ENCODE measurements at places on chromosomes 7 and 10. TPM values are rescaled to one million over a fixed set of nuclear protein-coding genes. Genes with fewer than 3 reads are reported as not detected.
A peak's percentile ranks its signal among the peaks of the same experiment; 100 is the strongest.

Gene RBM28
- 26.4 TPM for total RNA-seq

DNA sequence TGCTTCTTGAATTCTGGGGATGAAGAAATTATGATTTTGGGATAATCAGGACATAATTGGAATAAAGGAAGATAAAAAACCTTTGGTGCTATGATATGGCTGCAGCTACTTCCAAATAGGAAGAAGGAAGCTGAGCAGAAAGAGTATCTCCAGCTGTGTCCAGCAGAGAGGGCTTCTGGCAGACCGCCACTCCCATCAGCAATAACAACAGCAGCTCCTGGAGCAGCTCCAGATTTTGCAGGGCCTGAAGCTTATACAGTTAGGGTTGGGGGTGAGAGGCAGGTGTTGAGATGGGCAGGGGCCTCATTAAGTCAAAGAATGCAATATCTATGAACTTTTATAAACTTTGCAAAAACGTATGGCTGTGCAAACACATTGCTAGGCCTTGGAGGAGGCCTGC lies 62.3 kb downstream of the C10orf120 start:
- DNase-seq, result peak; percentile 5

DNA sequence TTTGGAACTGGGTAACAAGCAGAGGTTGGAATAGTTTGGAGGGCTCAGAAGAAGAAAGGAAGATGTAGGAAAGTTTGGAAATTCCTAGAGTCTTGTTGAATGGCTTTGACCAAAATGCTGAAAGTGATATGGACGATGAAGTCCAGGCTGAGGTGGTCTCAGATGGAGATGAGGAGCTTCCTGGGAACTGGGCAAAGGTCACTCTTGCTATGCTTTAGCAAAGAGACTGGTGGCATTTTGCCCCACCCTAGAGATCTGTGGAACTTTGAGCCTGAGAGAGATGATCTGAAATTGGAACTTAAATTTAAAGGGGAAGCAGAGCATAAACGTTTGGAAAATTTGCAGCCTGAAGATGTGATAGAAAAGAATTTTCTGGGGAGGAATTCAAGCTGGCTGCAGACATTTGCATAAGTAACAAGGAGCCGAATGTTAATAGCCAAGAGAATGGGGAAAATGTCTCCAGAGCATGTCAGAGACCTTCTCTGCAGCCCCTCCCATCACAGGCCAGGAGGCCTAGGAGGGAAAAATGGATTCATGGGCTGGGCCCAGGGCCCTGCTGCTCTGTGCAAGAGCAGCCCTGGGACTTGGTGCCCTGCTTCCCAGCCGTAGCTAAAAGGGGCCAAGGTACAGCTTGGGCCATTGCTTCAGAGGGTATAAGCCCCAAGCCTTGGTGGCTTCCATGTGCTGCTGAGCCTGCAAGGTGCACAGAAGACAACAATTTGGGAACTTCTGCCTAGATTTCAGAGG lies 3.6 kb downstream of the PDSS1 start:
- no peak for DNase-seq

- DNase-seq, result no peak
Observed at GRCh38 chr10:12214093-12214492, 18.1 kb downstream of the CDC123 start.

- no peak for DNase-seq
Observed at GRCh38 chr7:138895679-138896078, 85.5 kb downstream of the KIAA1549 start.
